ENCODE measurements at places on chromosomes 16 and 17. TPM values are rescaled to one million over a fixed set of nuclear protein-coding genes. Genes with fewer than 3 reads are reported as not detected.

The EME2 gene
- 28.6 TPM for total RNA-seq

The CCL13 gene
- not detected for total RNA-seq

The NPIPA7 gene
- 6.3 TPM for total RNA-seq

The MMP25 gene
- 0.80 TPM for total RNA-seq

The DHX58 gene
- 35.6 TPM for total RNA-seq

The MYH3 gene
- 5.6 TPM for total RNA-seq

The APOBR gene
- total RNA-seq: 6.1 TPM

The SGCA gene
- not detected for total RNA-seq

The DOC2A gene
- 0.14 TPM for total RNA-seq

The TEKT1 gene
- total RNA-seq: not detected

The TBC1D3D gene
- total RNA-seq: 7.5 TPM

The GRB7 gene
- not detected for total RNA-seq

The EPN3 gene
- not detected for total RNA-seq

The MYH1 gene
- not detected for total RNA-seq

The C17orf113 gene
- 0.55 TPM for total RNA-seq

The KRTAP9-8 gene
- not detected for total RNA-seq
